ENCODE measurements at places on chromosomes 11 and 22.

- DNase-seq = no peak
Measured at GRCh38 chr22:44214187-44214586, 33.5 kb downstream of the PARVG start.

- DNase-seq = no peak
Measured at GRCh38 chr22:19841641-19842392, 12.9 kb downstream of the GNB1L start.

- no peak for DNase-seq
Measured at GRCh38 chr11:74540270-74540669, 46.7 kb upstream of the LIPT2 start.

GRCh38 chr11:109241988-109242536, 179.9 kb upstream of the C11orf87 start:
- no peak for DNase-seq

DNA sequence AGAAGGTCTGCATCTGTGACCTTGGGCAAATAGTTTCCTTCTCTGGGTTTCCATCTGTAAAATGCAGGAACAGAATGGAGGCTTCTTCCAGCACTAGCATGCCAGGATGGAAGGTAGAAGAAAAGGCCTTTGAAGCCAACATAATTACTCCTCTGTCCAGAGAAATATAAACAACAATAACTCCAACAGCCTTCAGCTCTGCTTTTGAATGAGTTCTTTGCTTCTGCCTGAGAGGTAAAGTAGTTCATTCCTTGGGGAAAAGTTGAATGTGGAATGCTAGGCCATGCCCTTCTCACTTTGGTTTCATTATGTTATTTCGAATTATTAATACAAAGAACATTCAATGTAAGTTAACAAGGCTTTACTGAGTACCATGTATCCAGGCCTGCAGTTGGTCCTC, 61.2 kb upstream of the BLID start:
- DNase-seq = no peak

- peak; percentile 71 for DNase-seq
Measured at GRCh38 chr11:46889689-46890475, 28.5 kb downstream of the LRP4 start.

- DNase-seq = no peak
Measured at GRCh38 chr22:35900483-35901168, 128.0 kb downstream of the RBFOX2 start.

GRCh38 chr11:68999093-68999747, 13.8 kb downstream of the MRGPRF start:
- DNase-seq = no peak

DNA sequence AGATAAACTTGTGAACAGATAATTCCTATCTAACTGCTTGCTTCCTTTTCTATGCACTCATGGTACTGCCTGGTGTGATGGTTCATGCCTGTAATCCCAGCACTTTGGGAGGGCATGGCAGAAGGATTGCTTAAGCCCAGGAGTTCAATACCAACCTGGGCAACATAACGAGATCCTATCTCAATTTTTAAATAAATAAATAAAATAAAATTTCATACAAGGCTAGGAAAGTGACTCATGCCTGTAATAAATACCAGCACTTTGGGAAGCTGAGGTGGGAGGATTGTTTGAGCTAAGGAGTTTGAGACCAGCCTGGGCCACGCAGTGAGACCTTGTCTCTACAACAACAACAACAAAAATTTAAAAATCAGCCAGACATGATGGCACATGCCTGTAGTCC, 166.6 kb downstream of the COMMD9 start:
- no peak for DNase-seq

DNA sequence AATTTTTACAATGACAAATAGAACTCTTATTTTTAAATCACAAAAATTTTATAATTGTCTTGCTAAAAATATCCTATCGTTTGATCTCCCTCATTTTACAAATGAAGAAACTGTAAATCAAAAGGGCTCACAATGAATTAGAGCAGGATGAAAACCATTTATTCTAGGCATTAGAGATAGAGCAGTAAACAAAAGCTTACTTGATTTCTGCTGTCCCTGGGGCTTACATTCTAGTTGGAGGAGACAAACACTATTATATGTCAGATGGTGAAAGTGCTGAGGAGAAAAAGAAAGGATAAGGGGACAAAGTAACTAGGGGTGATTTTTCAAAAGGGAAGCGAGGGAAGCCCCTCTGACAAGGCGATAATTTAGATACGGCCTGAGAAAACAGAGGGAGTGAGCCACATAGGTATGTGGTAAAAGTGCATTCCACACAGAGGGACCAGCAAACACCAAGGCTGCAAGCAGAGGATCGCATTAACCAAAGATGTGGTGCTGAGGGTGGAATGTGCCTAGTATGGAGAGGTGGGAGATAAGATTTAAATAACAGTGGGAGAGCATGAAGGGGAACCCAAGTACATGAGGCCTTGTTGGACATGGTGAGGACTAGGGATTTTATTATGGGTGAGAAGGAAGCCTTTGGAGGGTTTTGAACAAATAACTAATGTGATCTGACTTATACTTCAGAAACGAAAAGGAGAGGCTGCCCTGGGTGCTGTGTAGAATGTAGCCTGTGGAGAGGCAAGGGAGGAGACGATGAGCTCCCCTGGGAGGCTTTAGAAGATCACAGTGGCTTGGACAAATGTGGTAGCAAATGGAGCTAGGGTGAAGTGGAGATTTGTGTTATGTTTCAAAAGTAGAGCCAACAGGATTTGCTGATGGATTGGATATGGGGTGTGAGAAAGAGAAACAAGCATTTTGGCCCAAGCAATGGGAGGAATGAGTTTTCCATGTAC, 62.1 kb downstream of the PDHX start:
- no peak for DNase-seq

GRCh38 chr11:93220078-93220477, 22.3 kb upstream of the SLC36A4 start:
- DNase-seq = no peak

DNA sequence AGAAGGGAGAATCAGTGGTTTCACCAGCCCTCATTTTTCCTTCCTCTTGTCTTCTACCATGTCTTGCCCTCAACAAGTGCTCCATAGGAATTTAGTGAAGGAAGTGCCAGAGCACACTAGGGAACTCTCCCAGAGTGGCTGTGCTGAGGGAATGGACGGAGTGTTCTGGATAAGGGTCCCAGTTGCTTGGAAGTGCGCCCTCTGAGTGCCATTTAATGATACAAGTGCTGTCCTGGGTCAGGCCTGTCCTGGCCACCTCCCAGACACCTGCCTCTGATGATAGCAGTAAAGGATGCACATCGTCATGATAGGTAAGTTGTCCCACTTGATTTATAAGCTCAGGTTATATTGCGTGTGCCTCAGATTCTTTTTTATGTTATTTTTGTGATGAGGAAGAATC, 5.1 kb downstream of the PANX1 start:
- DNase-seq = no peak

DNA sequence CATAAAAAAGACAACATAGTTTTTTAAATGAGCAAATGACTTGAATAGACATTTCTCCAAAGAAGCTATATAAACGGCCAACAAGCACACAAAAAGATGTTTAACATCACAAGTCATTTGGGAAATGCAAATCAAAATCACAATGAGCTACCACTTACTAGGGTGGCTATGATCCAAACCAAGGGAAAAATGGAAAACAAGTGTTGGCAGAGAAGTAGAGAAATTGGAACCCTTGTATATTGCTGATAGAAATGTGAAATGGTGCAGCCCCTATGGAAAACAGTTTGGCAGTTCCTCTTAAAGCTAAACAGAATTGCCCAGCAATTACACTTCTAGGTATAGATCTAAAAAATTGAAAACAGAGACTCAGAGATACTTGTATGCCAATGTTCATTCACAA, 29.0 kb downstream of the PAMR1 start:
- no peak for DNase-seq

GRCh38 chr11:120039039-120039438, 98.9 kb downstream of the TRIM29 start:
- no peak for DNase-seq

- DNase-seq = no peak
Measured at GRCh38 chr11:12842933-12843636, 166.0 kb upstream of the RASSF10 start.

- DNase-seq = no peak
Measured at GRCh38 chr11:105148241-105148640, 8.7 kb upstream of the CARD18 start.

DNA sequence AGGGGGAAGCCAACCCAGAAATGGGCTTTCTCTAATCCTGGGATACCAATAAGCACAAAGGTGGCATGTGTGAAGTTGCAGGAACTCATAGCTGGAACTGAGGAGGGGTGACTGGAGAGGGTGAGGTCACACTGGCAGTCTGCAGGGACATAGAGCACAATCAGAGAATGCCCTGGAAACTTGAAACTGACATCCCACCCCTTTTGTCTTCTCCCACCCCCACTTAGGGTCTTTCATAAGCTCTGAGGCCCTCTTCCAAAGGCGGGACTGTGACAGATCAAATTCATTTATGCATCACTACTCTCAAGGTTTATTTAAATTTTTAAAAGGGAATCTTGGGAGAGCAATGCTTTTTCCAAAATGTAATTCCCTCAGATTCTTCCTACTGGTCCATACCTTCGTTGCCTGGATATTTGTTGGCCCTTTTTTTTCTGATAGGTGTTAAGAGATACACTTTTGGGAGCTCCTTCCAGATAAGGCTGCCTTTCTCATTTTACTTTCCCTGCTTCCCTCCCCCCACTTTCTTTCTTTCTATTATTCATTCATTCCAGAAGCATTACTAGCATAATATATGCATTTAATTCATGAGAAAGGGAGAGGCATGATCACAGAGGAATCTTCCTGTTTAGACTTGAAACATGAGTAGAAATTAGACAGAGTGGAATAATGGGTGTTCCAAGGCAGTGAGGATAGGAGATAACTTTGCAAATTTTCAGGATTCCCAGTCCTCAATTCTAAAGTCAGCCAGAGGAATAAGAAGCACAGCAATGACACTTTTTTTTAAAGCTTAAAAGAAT, 14.8 kb downstream of the OR51E2 start:
- no peak for DNase-seq

DNA sequence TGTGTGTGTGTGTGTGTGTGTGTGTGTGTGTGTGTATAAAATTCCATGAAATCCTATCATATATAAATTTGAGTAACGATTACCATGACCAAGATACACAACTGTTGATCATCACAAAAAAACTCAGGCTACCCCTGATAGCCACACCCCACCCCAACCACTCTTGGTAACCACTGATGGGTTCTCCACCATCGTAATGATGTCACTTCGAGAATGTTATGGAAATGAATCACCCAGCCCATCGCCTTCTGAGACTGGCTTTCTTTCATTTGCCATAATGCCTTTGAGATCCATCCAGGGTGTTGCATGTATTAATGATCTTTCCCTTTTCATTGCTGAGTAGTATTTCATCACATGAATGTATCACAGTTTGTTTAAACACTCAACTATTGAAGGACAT, 496.0 kb downstream of the MIAT start:
- DNase-seq = no peak

GRCh38 chr22:44098021-44098739, 74.1 kb downstream of the PARVB start:
- DNase-seq = no peak

DNA sequence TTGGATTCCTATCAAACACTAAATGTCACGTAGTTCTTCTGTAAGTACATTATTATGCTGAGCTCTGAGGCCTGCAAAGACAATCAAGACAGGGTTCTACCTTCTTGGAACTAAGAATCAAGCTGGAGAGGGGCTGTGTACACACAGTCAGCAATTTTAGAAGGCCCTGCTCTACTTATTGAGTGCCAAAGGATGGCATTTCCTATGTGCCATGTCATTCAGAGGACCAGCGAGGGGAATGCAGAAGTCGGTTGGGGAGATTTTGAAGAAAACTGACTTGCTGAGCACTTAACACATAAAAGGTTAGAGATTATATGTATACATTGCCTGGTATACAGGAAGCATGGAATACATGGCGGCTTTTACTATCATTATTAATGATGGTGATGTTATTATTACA, 5.3 kb downstream of the SLC37A2 start:
- no peak for DNase-seq

DNA sequence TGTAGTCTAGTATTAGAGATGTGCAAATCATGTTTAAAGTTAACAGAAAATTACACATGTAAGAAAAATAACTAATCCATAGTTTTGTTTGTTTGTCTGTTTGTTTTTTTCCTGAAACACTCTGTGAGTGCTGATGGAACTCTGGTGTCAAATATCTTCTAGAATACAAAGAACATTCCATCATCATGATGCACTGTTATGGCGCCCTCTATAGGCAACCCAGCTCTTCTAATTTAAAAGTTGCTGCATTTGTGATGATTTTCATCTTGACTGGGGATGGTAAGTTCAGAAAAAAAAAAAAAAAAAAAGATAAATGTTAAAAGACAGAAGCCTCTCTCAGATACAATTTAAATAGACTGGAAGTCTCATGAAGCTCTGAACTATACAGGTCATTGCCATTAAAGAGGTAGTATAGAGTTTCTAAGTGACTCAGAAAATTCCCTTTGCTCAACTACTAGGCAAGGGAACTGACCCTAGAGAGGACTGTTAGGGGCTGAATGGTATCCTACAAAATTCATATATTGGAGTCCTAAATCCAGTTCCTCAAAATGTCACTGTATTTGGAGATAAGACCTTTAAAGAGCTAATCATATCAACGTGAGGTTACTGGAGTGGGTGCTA, 597.2 kb upstream of the ANO3 start:
- no peak for DNase-seq

DNA sequence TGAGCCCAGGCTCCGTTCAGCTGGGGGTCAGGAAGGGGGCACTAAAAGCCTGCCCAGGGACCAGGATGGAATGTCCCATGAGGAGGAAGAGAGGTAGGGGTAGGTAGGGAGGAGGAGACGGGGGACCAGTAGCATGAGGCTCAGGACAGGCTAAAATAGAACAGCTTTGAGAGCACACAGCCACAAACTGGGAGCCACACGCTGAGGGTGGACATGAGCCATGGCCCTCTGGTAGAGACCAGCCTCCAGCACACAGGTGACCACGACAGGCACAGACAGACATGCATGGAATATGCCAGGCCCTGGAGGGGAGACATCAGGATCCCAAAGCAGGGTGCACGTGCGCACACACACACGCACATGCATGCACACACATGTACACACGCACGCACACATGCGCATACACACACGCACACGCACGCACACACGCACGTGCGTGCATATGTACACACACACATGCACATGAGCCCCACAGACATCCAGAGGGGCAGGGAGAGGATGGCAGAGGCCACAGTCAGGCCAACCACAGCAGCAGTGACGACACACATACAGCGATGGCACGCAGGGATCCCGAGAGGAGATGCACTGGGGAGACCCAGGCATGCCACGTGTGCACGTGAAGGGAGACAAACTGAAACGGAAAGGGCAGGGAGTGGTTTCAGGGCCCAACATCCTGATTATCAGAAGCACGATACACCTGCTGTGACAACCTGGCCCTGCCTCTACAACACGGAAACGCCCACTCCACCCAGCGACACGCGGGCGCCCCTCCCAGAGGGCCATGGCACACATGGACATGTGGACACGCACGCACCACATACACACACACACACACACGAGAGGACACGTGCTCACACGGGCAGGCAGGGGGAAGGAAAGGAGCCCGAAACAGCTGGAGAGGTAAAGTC, 25.7 kb downstream of the LRRC10B start:
- DNase-seq = no peak

Data from GM19239 (cell line).